ENCODE measurements at places on chromosomes 2 and 18. TPM values are rescaled to one million over a fixed set of nuclear protein-coding genes. Genes with fewer than 3 reads are reported as not detected.

GRCh38 chr2:59745085-59745484 lies 808.4 kb downstream of the BCL11A start:
- H3K4me3 ChIP-seq = no peak overlapping the region
- no peaks in the 10 kb centered on the region for H3K4me1 ChIP-seq
- no peak overlapping the region for H3K27ac ChIP-seq

DNA sequence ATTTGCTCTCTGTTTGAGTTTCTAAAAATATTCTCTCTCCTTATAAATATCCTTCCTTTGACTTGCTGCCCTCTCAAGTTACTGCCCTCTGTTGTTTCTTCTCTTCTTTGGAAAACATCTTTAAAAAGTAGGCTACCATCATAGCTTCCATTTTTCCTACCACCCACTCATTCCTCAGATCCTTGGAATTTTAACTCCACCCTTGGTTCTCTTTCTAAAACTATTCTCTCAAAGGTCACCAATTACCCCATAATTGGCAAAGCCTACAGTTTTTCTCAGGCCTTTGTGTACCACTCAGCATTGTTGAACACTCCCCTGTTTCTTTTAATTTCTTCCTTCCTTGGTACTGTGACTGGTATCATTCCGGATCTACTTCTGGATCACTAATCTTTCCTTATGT lies 43.0 kb upstream of the ITGAV start:
- no peak overlapping the region for H3K4me3 ChIP-seq
- H3K36me3 ChIP-seq = no peaks in the 10 kb centered on the region
- DNase-seq = no peak
- H3K27me3 ChIP-seq = peaks cover 6% of the 10 kb centered on the region
- no peak overlapping the region for H3K27ac ChIP-seq

DNA sequence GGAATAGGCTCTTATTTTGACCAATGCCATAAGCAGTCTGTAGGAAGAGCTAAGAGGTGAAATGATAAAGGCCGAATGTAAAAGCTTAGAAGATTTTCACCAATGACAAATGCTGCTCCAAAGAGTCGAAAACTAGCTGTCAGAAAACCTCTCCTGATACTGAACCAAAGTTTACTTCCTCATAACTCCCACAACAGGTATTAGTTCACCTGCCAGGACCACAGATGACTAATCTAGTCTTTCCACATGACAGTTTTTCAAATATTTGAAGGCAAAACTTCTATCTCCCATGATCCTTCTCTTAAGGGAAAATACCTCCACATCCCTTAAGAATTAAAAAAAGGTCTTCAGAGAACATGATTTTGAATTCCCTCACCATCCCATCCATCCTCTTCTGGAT lies 473.2 kb upstream of the SPHKAP start:
- H3K4me3 ChIP-seq = no peak overlapping the region
- H3K27ac ChIP-seq = no peak overlapping the region
- no peaks in the 10 kb centered on the region for H3K27me3 ChIP-seq
- H3K36me3 ChIP-seq = no peaks in the 10 kb centered on the region
- DNase-seq = no peak

DNA sequence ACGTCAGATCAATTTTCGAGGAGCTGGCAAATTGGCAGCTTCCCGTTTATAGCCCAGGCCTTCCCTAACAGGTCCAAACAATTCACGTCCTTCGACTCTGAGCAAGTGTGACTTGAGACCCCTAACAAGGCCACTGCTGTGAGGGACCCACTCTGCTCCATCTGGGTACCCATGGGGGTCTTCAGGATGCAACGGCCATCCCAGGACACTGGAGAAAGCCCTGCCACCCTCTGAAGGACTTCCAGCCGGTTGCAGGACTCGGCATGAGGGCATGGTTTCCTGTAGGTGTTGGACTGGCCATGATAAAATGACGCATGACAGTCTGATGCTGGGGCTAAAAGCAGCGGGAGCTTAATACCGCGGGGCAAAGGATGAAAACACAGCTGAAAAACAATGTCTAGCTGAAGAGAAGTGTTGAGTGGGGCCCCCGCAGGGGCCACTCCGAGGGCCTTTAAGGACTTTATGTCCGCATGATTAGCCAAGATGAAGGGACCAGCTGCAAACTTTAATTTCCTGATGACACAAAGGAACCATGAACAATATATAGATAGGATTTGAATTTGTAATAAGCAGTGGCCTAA lies 113.3 kb upstream of the ZNF521 start:
- no peaks in the 10 kb centered on the region for H3K4me1 ChIP-seq
- H3K36me3 ChIP-seq = no peaks in the 10 kb centered on the region
- no peak overlapping the region for H3K4me3 ChIP-seq
- no peaks in the 10 kb centered on the region for H3K27me3 ChIP-seq

DNA sequence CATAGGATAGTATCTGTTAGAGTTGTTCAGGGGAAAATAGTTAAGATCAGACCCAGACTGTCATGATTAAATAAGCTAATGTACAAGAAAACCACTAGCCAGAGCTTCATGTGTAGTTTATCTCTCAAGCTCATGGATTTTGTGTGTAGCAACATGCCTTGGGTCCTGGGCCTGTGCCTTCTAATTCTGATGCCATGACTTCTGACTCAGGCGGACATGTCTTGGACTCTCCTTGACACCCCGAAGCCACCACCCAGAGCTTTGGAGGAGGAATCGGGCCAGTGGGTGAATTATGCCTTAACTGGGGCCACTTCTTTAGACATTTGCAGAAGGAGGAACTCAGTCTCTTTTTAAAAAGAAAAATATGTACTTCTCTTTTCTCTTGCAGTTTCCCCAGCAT lies 68.7 kb downstream of the NPAS2 start:
- H3K27ac ChIP-seq = no peak overlapping the region
- H3K27me3 ChIP-seq = peaks cover 2% of the 10 kb centered on the region
- no peak for DNase-seq
- H3K4me3 ChIP-seq = no peak overlapping the region
- H3K36me3 ChIP-seq = no peaks in the 10 kb centered on the region

GRCh38 chr2:127176371-127177311 lies 43.5 kb downstream of the CYP27C1 start:
- H3K4me3 ChIP-seq = no peak overlapping the region
- no peaks in the 10 kb centered on the region for H3K36me3 ChIP-seq
- DNase-seq = no peak
- no peak overlapping the region for H3K27ac ChIP-seq
- no peaks in the 10 kb centered on the region for H3K4me1 ChIP-seq

- peaks cover 10% of the 10 kb centered on the region for H3K4me1 ChIP-seq
- no peak for DNase-seq
- no peaks in the 10 kb centered on the region for H3K27me3 ChIP-seq
- no peak overlapping the region for H3K27ac ChIP-seq
Observed at GRCh38 chr2:159960414-159960813, 102.0 kb downstream of the PLA2R1 start.

GRCh38 chr2:207484444-207485391 lies 45.0 kb upstream of the CREB1 start:
- no peaks in the 10 kb centered on the region for H3K27me3 ChIP-seq
- DNase-seq = no peak
- peaks cover 7% of the 10 kb centered on the region for H3K4me1 ChIP-seq
- H3K4me3 ChIP-seq = no peak overlapping the region
- H3K27ac ChIP-seq = no peak overlapping the region

DNA sequence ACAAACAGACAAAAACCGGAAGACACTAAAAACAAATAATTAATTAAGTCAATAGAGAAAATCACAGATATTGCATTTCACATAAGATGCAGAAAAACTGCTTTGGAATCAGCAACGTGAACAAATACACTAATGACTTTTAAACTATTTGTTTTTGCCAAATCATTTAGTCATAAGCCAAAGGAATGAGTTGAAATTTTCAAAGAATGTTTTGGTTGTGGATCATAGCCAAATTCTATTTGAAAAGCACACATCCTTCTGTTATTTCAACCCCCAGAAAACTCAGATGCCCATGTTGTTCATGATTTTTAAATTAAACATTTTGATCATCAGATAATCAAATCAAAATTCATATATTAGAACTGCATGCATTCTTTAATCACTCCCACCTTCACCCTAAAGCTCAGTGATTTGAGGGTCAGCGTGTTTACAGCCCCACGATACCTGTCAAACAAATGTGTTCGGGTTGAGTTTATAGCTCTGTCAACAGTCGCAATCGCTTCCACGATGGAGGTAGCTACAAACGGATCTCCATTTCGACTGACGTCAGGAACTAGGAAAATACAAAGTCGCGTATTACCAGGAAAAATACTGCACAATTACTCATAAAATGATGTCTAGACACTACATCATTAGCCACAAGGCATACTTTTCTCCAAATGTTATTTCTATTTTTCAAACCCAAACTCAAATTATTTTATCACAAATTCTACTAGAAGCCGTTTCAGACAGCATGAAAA lies 90.2 kb downstream of the PXDN start:
- H3K4me3 ChIP-seq = no peak overlapping the region
- no peak for DNase-seq
- no peaks in the 10 kb centered on the region for H3K4me1 ChIP-seq
- no peak overlapping the region for H3K27ac ChIP-seq

DNA sequence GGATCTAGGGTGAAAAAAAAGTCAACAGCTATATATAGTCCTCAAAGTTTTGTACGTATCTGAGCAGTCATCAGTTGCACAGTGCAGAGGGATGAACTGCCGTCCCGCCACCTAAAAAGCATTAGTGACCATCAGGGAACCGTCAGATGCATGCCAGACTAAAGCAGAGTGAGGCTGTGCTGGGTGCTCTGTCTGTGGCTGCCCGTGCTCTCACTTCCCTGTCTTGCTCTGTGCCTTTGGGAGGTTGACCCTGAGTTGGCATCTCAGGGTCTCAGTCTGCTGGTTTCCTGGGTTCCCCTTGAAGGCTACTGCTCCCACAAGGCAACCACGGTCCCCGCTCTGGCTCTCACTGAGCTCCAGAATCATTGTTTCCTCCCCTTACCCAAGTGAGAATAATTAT lies 11.1 kb downstream of the CLUL1 start:
- H3K27ac ChIP-seq = no peak overlapping the region
- H3K4me3 ChIP-seq = no peak overlapping the region
- no peak for DNase-seq
- no peaks in the 10 kb centered on the region for H3K4me1 ChIP-seq

- peak overlapping the region; percentile 5 for H3K27ac ChIP-seq
- no peak for DNase-seq
- peaks cover 2% of the 10 kb centered on the region for H3K36me3 ChIP-seq
Observed at GRCh38 chr2:108591163-108591562, 56.9 kb downstream of the LIMS1 start.

DNA sequence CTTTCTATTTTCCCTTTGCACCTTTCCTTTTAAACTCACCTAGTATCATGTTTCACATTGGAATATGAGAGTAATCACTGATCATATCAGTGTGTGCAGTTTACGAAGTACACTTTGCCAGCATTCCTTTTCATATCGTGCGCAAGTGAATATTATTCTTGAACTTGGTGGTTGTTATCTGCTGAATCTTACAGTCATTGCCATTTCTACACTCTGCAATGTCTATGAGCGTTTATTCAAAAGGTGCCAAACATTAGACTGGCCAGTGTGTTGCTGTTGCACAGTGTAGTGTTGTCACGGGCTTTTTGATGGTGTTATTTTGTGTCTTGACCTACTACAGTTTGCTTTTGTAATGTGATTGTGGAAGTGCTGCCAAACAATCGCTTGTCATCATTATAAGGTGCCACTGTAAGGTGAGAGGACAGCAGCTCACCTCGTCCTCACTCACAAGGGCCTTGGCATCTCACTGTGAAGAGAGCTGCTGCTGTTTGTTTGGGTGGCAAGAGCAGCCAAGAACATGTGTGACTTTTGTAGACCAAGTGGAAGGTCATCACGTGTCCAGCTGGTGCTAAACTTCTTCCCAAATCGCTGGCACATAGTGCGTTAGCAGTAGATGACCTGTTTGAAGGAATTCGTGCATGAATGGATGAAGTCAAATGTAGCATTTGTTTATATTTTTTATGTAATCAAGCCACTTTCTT lies 113.3 kb downstream of the MYO1B start:
- no peak overlapping the region for H3K4me3 ChIP-seq
- H3K36me3 ChIP-seq = no peaks in the 10 kb centered on the region
- no peaks in the 10 kb centered on the region for H3K27me3 ChIP-seq

DNA sequence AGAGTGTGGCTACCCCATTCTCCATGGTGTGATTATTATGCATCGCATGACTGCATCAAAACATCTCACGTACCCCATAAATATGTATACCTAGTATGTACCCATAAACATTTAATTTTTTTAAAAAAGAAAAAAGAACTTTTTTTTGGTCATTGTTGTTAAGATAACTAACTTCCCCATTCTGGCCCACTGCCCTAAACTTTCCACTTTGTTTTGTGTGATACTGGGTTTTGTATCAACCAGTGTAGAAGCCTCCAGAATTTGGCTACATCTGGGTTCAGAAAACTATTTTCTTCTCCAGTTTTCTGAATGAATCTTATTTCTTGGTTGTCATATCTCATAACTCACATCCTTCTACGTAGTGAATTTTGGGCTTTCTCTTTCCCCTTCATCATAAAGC lies 62.3 kb upstream of the NABP1 start:
- DNase-seq = no peak
- no peaks in the 10 kb centered on the region for H3K27me3 ChIP-seq
- H3K4me3 ChIP-seq = no peak overlapping the region

GRCh38 chr2:188610050-188610444 lies 318.4 kb downstream of the GULP1 start:
- no peak for DNase-seq
- H3K36me3 ChIP-seq = no peaks in the 10 kb centered on the region
- H3K27me3 ChIP-seq = no peaks in the 10 kb centered on the region
- no peak overlapping the region for H3K4me3 ChIP-seq

DNA sequence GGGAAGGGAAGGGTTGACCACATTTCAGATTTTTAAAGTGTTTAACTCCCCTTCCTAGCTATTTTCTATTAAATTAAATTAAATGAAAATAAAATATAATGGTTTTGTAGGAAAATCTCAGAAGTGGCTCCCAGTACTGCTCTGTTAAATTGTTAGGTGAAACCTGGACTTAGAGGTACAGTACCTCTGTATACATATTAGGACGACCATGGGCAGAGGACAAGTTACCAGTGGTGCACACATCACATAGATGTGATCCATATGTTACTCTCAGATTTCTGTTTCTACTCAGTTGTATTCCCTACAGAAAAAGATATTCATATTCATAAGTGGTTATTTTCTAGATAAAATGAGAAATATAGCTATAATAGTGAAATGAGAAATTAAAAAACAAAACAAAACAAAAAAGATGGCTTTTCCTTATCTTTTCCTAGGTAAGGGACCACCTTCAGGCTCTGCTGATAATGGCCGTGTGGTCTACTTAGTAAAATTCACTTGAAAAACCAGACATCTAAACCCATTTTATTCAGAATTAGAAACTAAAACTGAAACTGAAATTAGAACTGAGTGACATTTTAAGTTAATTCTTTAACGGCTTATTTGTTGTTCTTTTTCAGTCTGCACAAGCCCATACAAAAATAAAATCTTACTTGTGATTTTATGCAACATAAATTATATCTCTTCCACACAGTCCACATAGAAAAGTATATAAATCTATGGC lies 832.5 kb upstream of the CHAC2 start:
- peaks cover 2% of the 10 kb centered on the region for H3K4me1 ChIP-seq
- DNase-seq = no peak
- H3K36me3 ChIP-seq = no peaks in the 10 kb centered on the region
- no peak overlapping the region for H3K4me3 ChIP-seq

GRCh38 chr18:63067939-63068338 lies 251.6 kb downstream of the BCL2 start:
- no peak overlapping the region for H3K4me3 ChIP-seq
- peaks cover 18% of the 10 kb centered on the region for H3K27me3 ChIP-seq
- DNase-seq = no peak
- no peak overlapping the region for H3K27ac ChIP-seq
- H3K4me1 ChIP-seq = peaks cover 3% of the 10 kb centered on the region

BOLL gene
- not detected for total RNA-seq

ITGA4 gene
- total RNA-seq = 109 TPM

FRZB gene
- not detected for total RNA-seq

ZEB2 gene
- total RNA-seq = 15.2 TPM

RBMS1 gene
- total RNA-seq = 35.2 TPM

GATA6 gene
- total RNA-seq = not detected

RTP5 gene
- total RNA-seq = 0.07 TPM

All from activated CD4-positive, alpha-beta T cell treated with anti-CD3 and anti-CD28 coated beads, Interleukin-2, amount 10 ng/mL, durations not matched to agents 24 days and 14 days (primary cell).